ENCODE measurements at places on chromosomes 2 and 18. TPM values are rescaled to one million over a fixed set of nuclear protein-coding genes. Genes with fewer than 3 reads are reported as not detected.
A peak's percentile ranks its signal among the peaks of the same experiment; 100 is the strongest.

DNA sequence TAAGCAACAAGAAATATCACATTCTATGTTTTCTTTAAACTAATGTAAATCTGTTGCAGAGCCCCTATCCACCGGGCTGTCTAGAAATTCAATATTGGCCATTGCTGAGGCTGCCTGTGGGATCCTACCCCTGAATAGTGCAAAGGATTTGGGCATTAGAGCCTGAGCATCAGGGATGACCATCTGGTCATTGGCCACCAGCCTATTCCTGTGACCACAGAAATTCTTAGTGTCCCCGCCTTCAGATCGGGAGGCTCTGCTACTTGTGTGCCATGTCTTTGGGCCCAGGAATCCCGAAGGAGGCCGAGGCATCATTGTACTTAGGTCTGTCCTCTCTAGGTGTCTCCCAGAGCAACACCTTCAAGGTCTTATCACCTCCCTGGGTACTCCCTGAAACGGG is 73.8 kb downstream of the HRH4 start:
- DNase-seq, result no peak
- peaks cover 12% of the 10 kb centered on the region for H3K4me1 ChIP-seq
- H3K27me3 ChIP-seq, result peaks cover 6% of the 10 kb centered on the region
- no peak overlapping the region for H3K27ac ChIP-seq

GRCh38 chr2:137229834-137230233 is 464.5 kb downstream of the THSD7B start:
- 0 out of 2 replicates have a peak, but pooled peaks cover 4% of the 10 kb centered on the region for H3K36me3 ChIP-seq
- H3K4me1 ChIP-seq, result peaks cover 50% of the 10 kb centered on the region
- H3K27ac ChIP-seq, result peak overlapping the region; percentile 42
- H3K27me3 ChIP-seq, result no peaks in the 10 kb centered on the region
- peak overlapping the region; percentile 58 for H3K4me3 ChIP-seq

DNA sequence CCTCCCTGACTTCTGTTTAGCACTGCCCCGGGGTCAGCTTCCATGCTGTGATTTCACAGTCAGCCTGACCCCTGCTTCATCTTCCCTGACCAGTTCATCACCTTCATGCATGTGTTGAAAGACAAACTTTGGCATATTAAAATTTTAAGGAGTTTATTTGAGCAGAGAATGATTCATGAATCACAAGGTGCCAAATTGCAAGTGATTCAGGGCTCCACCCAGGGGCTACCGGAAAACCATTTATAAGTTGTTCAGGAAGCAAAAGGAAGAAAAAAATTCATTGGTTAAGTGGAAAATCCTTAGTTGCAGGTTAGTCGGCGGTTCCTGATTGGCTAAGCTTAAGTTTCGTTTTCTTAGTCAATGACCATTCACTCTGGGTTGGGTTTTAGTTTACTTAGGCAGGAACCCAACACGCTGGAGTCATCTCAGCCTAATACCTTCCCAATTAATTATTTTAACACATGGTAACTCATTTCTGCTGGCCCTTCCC is 10.6 kb downstream of the IL1F10 start:
- no peak overlapping the region for H3K4me3 ChIP-seq
- peaks cover 29% of the 10 kb centered on the region for H3K27me3 ChIP-seq
- no peaks in the 10 kb centered on the region for H3K36me3 ChIP-seq
- DNase-seq, result no peak
- H3K27ac ChIP-seq, result no peak overlapping the region
- peaks cover 14% of the 10 kb centered on the region for H3K4me1 ChIP-seq

GRCh38 chr18:6207941-6208340 is 206.8 kb downstream of the L3MBTL4 start:
- no peaks in the 10 kb centered on the region for H3K4me1 ChIP-seq
- H3K27ac ChIP-seq, result no peak overlapping the region
- H3K4me3 ChIP-seq, result no peak overlapping the region
- no peak for DNase-seq
- H3K27me3 ChIP-seq, result no peaks in the 10 kb centered on the region

- no peak for DNase-seq
- H3K36me3 ChIP-seq, result no peaks in the 10 kb centered on the region
- peaks cover 21% of the 10 kb centered on the region for H3K27me3 ChIP-seq
- no peaks in the 10 kb centered on the region for H3K4me1 ChIP-seq
Observed at GRCh38 chr2:71210292-71210691, 16.6 kb downstream of the PAIP2B start.

GRCh38 chr2:172740856-172741255 is 5.2 kb downstream of the RAPGEF4 start:
- H3K4me1 ChIP-seq, result peaks cover 11% of the 10 kb centered on the region
- no peak overlapping the region for H3K27ac ChIP-seq
- no peak for DNase-seq

- no peak for DNase-seq
- peaks cover 6% of the 10 kb centered on the region for H3K36me3 ChIP-seq
- H3K4me3 ChIP-seq, result no peak overlapping the region
- no peak overlapping the region for H3K27ac ChIP-seq
- no peaks in the 10 kb centered on the region for H3K4me1 ChIP-seq
Observed at GRCh38 chr2:138493334-138493733, 8.2 kb upstream of the SPOPL start.

GRCh38 chr2:184597571-184597991 is 748 bp upstream of the ZNF804A start:
- peaks cover 7% of the 10 kb centered on the region for H3K27me3 ChIP-seq
- peak overlapping the region; percentile 84 for H3K4me3 ChIP-seq
- peaks cover 21% of the 10 kb centered on the region for H3K4me1 ChIP-seq
- no peaks in the 10 kb centered on the region for H3K36me3 ChIP-seq

GRCh38 chr2:240687741-240688552 is 3.7 kb upstream of the AQP12A start:
- H3K27me3 ChIP-seq, result peaks cover 19% of the 10 kb centered on the region
- no peaks in the 10 kb centered on the region for H3K36me3 ChIP-seq
- no peak overlapping the region for H3K27ac ChIP-seq
- H3K4me1 ChIP-seq, result no peaks in the 10 kb centered on the region

GRCh38 chr18:27712066-27712465 is 464.9 kb downstream of the CDH2 start:
- no peak for DNase-seq
- no peak overlapping the region for H3K4me3 ChIP-seq
- peaks cover 4% of the 10 kb centered on the region for H3K27me3 ChIP-seq
- no peak overlapping the region for H3K27ac ChIP-seq
- peaks cover 55% of the 10 kb centered on the region for H3K4me1 ChIP-seq

GRCh38 chr2:58032016-58032763 is 14.4 kb upstream of the VRK2 start:
- peaks cover 33% of the 10 kb centered on the region for H3K4me1 ChIP-seq
- peak; percentile 67 for DNase-seq
- H3K27me3 ChIP-seq, result no peaks in the 10 kb centered on the region

GRCh38 chr2:120650022-120650644 is 85.5 kb upstream of the GLI2 start:
- no peak overlapping the region for H3K4me3 ChIP-seq
- peaks cover 40% of the 10 kb centered on the region for H3K36me3 ChIP-seq
- no peak overlapping the region for H3K27ac ChIP-seq
- peak; percentile 16 for DNase-seq
- H3K27me3 ChIP-seq, result no peaks in the 10 kb centered on the region
- H3K4me1 ChIP-seq, result peaks cover 43% of the 10 kb centered on the region

DNA sequence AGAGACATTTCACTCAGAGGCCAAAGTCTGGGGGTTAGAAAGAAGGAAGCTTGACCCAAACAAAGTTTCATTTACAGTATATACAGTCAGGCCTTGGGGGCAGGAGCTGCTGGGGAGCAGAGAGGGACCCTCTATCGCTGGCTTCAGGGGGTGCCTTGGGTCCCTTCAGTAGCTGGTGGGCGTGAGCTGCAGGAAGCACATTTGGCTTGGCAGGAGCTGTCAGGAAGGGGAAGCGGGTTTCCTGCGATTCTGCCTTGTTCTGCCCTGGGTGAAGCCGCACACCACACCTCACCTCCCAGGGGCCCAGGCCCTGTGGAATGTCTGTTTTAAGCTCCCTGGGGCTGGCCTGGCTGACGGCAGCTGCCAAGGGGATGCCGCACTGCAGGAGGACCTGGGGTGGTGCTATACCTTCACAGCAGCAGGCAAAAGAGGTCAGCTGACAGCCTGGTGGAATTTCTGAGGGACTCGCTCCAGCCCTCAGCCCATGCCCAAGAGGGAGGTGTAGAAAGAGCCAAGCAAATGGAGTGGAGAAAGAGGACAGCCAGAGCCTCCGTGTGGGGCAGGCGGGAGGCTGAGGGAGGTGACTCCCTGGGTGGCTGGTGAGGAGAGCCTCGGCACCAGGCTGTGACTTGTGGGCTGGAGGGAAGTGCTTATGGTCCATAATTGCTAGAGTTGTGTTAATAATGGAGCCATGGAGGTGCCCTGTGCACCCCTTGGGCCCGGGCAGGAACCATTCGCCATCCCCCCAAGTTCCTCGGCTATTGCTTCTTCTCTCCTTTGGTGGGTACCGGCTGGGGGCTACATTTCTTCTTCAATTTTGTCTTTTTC is 43.9 kb downstream of the PSD4 start:
- H3K36me3 ChIP-seq, result no peaks in the 10 kb centered on the region
- no peak for DNase-seq
- H3K27ac ChIP-seq, result peak overlapping the region; percentile 45
- H3K4me3 ChIP-seq, result no peak overlapping the region

DNA sequence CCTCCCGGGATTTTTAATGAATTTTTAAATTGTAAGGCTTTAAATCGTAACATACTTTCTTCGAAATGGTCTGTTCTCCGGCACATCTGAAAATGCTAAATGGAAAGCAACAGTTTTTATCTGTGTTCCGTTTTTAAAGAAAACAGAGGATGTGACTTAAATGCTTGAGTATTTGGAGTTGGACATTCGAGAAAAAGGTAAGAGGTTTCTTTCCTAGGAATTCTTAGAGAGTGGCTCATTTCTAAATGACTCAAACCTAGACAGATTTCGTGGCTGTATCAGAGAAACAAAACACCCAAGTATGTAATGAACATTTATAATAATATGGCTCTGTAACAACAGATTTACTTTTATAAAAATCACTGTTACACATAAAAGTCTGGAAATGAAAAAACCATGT is 177.6 kb upstream of the CCDC68 start:
- peaks cover 30% of the 10 kb centered on the region for H3K4me1 ChIP-seq
- peak overlapping the region; percentile 51 for H3K27ac ChIP-seq
- peak; percentile 35 for DNase-seq
- H3K4me3 ChIP-seq, result peak overlapping the region; percentile 33

GRCh38 chr2:113230531-113230930 is 48.2 kb downstream of the PAX8 start:
- no peak for DNase-seq
- H3K36me3 ChIP-seq, result no peaks in the 10 kb centered on the region
- peaks cover 2% of the 10 kb centered on the region for H3K27me3 ChIP-seq
- H3K4me3 ChIP-seq, result no peak overlapping the region

DNA sequence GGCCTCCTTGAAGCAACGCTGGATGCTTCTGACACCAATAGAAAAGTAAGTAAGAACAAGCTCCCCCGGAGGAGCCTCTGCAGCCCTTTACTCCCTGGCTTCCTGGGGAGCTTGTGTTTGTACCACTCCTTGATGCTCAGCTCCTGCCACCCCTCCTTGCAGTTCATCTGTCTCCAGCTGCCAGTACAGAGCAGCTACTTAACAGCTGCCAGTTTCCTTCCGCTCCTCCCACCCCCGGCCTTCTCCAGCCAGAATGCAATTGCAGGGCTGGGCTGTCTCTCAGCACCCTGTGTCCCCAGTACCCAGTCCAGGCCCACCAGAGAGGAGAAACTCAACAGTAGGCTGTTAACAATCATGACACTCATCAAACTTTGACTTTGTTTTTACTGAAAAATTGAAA is 109.4 kb downstream of the AOX1 start:
- no peaks in the 10 kb centered on the region for H3K27me3 ChIP-seq
- DNase-seq, result no peak
- H3K4me3 ChIP-seq, result no peak overlapping the region
- no peak overlapping the region for H3K27ac ChIP-seq
- peaks cover 7% of the 10 kb centered on the region for H3K4me1 ChIP-seq

DNA sequence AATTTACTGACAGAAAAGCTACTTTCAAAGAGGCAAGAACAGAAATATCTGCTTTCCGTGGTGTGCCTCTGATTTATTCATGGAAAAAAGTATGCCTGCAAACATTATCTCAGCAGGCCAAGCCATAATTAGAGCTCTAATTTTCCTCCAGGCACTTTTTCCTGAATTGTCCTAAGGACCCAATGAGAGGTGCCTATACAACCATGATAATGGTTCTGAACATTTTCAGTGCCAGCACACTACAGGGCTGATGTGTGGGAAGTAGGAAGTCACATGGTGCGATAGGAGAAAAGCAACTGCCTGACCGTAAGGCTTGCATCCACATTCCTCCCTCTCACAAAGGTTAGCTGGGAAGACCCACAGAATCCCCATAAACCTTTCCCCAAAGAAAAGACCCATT is 45.9 kb upstream of the EGR4 start:
- no peak overlapping the region for H3K27ac ChIP-seq
- H3K4me1 ChIP-seq, result no peaks in the 10 kb centered on the region
- H3K36me3 ChIP-seq, result no peaks in the 10 kb centered on the region
- DNase-seq, result no peak

DNA sequence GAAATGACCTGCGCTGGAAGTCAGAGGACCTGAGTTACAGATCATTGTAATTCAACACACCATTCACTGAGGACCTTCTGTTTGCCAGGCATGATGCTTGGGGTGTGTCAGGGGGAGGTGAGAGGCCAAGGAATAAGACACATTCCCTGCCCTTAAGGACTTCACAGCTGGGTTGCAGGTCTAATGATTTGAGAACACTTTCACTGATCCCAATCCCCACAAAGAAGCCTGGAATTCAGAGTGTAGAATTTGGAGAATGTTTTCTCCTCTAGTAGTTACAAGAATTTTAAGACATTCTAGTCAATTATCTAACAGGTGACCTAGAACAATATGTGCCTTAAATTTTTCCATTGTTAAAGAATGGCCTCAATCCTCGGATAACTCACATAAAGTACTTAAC is 322.4 kb downstream of the TNS1 start:
- peaks cover 11% of the 10 kb centered on the region for H3K4me1 ChIP-seq
- no peak overlapping the region for H3K27ac ChIP-seq
- 0 out of 2 replicates have a peak, but pooled peaks cover 6% of the 10 kb centered on the region for H3K36me3 ChIP-seq
- H3K4me3 ChIP-seq, result no peak overlapping the region
- peaks cover 1% of the 10 kb centered on the region for H3K27me3 ChIP-seq

KIDINS220 gene
- 39.9 TPM for total RNA-seq

CCDC138 gene
- 4.1 TPM for total RNA-seq

SULT1C4 gene
- total RNA-seq, result not detected

CYRIA gene
- not detected for total RNA-seq

CEBPZ gene
- 45.4 TPM for total RNA-seq

SPP2 gene
- not detected for total RNA-seq

SP140 gene
- total RNA-seq, result 0.64 TPM

TMX3 gene
- total RNA-seq, result 58.2 TPM

SOWAHC gene
- total RNA-seq, result 11.4 TPM

MAB21L4 gene
- not detected for total RNA-seq

ARL4C gene
- total RNA-seq, result 3.6 TPM

Measured in HFFc6 (cell line).